ENCODE measurements at places on chromosomes 2 and 18. TPM values are rescaled to one million over a fixed set of nuclear protein-coding genes. Genes with fewer than 3 reads are reported as not detected.

DNA sequence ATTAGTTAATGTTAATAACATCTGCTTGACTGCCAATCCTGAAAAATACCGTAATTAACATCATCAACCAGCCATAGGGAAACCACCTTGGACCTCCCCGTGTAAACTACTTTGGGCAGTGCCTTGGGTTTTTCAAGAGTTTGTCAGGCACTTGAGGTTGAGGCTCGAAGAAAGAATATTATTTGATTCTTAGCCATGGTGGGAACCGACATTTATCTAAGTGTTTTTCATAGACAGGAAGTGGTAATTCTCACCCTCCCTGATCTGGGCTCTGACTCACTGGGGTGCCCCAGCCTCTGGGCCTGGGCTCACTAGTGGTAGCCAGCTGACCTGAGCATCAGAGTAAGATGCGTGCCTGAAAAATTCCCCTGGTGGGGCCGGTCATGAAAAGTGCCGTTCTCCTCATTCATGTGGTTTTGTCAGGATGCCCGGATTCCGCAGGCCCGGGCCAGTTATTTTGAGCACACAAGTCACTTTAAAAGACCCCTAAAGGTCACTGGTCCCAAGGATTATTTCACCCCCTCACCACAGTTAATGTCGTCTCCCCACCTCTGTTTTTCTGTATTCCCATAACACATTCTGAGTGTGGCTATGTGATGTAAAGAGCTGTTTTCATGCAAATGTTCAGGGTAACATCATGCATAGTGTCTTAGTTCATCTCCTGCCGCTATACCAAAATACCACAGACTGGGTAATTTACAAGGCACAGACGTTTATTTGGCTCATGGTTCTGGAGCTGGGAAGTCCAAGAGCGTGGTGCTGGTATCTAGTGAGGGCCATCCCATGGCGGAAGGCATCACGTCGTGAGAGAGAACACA, 21.6 kb upstream of the SPATA3 start:
- no peak for DNase-seq

DNA sequence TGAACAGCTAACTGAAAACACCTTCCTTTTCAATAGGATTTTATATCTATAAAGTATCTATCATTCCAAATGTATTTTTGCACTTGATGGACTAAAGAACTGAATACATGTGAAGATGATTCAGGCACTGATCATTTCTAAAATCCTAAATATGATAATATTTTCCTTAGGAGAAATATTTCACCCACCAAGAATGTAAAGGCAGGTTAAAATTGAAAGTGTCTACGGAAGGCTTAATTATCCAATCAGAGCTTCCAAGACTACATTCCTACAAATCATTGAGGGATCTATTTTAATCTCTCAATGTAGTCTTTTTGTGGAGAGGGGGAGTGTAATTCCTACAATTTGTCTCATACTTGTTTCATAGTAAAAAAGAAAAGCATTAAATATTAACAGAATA, 3.6 kb downstream of the GALNT3 start:
- no peak for DNase-seq

- DNase-seq = no peak
Observed at GRCh38 chr2:191369034-191369433, 123.8 kb downstream of the MYO1B start.

Gene FEV
- not detected for total RNA-seq

Gene ZC3H6
- 25.6 TPM for total RNA-seq

DNA sequence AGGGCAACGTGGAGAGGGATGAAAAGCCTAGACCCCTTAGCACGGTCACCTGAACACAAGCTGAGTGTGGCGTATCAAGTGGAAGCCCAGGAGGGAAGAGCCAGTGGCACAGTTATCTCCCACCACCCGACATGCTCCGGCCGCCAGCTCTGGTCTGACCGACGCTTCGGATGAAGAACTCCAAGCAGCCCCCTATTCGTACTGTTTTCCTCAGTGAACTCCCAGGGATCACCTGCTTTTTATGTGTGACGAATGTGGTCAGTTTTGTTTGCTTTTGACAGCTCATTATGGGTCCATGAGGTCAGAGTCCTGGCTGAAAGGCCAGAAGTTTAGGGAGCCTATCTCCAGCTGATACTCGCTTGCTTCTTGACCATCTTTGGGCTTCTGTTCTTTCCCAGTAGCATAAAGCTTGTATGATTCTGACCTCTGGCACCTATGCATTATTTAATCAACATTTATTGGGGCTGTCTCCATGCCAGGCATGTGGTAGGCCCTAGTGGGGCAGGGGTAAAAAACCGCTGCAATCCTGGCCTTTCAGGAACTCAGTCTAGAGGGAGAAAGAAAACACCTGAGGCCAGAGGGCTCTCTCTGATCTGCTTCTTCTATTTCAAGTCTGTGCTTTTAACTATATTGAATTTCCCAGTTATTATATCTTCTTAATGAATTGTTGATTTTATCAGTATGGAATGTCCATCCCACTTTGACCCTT, 33.0 kb upstream of the MRPL33 start:
- no peak for DNase-seq

GRCh38 chr2:62441824-62442223, 64.2 kb downstream of the TMEM17 start:
- no peak for DNase-seq

GRCh38 chr2:234099266-234099665, 48.8 kb downstream of the SPP2 start:
- no peak for DNase-seq

DNA sequence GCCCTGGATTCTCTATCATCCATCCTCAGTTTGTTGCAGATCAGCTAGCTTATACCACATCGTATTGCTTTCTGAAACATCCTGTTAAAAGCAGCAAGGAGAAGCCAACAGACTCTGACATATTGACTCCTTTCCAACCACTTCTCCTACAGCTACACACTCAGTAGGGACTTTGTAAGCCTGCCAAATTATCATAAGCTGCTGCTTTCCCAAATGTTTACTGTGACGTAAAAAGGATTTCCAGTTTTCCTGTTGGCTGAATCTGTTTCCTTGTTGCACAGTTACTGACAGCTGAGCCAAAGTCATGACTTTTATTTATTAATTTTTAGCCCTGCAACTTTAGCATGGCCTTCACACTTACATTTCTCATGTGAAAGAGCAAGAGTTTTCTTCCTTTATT, 294.3 kb downstream of the KCNJ3 start:
- DNase-seq = no peak

GRCh38 chr18:14978962-14979535, 231.1 kb downstream of the ANKRD30B start:
- DNase-seq = no peak

GRCh38 chr18:46313521-46313920, 209.3 kb downstream of the HAUS1 start:
- no peak for DNase-seq

GRCh38 chr2:86492048-86492453, 50.9 kb downstream of the KDM3A start:
- no peak for DNase-seq

GRCh38 chr2:162174746-162175145, 22.7 kb upstream of the GCG start:
- DNase-seq = no peak

DNA sequence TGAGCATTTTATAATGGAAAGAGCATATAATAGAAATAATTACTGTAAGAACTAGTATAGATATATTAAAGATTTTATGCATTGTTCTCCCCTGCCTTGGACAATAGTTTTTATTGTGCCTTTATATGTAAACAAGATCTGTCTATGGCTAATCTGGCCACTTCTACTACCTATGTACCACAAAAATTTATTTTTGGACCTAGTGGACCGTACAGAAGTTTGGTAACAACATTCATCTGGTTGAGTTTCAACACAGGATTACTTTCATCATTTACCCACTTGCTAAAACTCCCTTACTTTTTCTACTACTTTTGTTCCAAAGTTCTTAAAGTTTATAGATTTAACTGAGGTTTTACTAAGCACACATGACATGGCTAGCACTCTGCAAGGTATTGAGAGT, 13.2 kb upstream of the MYOM1 start:
- DNase-seq = no peak

Gene C2orf72
- not detected for total RNA-seq

Gene IL1RL2
- total RNA-seq = 0.92 TPM

GRCh38 chr2:105038383-105039061, 653 bp downstream of the MRPS9 start:
- DNase-seq = no peak

Gene ZNF24
- total RNA-seq = 41.1 TPM

DNA sequence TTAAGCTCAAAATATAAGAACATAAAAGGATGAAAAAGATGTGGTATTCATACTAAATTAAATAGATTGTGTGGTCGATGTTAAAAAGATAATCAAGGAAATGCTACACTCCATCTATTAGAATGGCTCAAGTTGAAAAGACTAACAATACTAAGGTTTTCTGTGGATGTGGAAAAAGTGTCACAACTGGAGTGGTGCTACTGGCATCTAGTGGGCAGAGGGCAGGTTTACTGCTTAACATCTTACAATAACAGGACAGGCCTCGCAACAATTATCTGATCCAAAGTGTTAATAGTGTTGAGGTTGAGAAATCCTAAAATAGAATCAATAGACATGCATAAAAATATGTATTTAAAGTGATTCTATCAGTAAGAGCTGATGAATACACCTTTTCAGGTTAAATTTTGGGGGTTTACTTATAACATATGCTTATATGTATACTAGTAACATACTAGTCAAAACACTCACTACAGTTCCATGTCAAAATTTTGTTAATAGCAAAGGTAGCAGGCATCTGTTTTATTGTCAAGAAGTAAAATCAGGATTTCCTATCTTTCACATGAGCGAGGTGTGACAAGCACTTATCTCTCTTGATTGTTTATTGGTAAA, 91.5 kb upstream of the TMEFF2 start:
- no peak for DNase-seq

- no peak for DNase-seq
Observed at GRCh38 chr2:221747289-221747972, 175.3 kb upstream of the EPHA4 start.

GRCh38 chr2:32947484-32948143, 861 bp downstream of the LTBP1 start:
- peak; percentile 47 for DNase-seq

DNA sequence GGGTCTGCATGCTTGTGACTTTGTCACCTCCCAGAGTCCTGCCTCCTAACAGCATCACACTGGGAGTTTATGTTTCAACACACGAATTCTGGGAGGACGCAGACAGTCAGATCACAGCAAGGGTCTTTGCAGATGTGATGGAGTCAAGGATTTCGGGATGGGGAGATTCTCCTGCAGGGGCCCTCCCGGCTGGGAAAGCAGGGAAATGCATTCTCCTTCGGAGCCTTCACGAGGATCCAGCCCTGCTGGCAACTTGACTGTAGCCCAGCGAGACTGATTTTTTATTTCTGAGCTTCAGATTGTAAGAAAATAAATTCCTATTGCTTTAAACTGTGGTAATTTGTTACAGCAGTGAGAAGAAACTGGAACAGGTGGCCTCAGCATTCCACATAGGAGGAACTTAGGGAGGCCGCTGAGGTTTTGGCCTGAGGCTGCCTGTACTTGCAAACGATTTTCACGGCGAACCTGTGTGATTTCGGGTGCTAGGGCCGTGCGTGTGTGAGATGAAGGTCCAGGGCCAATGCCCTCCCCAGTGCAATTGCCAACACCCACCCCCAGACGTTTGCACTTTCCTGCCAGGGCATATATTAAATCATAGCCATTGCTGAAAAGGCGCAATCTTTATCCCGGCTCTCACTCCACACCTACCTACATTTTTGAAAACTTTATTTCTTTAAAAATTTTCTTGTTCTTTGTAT, 79.8 kb downstream of the ASB1 start:
- no peak for DNase-seq

- DNase-seq = no peak
Observed at GRCh38 chr2:26608557-26608956, 32.6 kb downstream of the CIB4 start.

Gene SLC19A3
- 0.39 TPM for total RNA-seq

DNA sequence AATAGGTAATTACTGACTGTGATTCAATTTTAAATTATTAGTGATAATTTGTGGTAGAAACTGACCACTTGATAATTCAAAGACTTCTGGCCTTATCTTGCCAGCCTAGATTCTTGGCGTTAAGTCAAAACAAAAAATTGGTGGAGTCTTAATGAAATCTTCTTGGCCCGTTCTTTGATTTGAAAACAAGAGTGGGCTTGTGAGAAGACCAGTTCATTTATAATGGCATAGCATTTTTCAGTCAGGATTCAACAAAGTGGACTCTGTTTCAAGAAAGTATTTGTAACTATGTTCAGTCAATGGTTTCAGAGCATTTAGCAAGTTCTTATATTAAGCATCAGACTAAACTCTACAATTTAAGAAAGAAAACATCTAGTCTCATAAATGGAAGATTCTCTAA, 26.0 kb downstream of the ITGA4 start:
- DNase-seq = no peak

- DNase-seq = no peak
Observed at GRCh38 chr18:64949885-64950284, 800.9 kb upstream of the CDH7 start.

GRCh38 chr2:18623782-18624181, 34.4 kb upstream of the NT5C1B start:
- DNase-seq = no peak

- no peak for DNase-seq
Observed at GRCh38 chr18:52353589-52353988, 13.6 kb downstream of the DCC start.

- DNase-seq = no peak
Observed at GRCh38 chr18:37657493-37657892, 91.9 kb upstream of the CELF4 start.

DNA sequence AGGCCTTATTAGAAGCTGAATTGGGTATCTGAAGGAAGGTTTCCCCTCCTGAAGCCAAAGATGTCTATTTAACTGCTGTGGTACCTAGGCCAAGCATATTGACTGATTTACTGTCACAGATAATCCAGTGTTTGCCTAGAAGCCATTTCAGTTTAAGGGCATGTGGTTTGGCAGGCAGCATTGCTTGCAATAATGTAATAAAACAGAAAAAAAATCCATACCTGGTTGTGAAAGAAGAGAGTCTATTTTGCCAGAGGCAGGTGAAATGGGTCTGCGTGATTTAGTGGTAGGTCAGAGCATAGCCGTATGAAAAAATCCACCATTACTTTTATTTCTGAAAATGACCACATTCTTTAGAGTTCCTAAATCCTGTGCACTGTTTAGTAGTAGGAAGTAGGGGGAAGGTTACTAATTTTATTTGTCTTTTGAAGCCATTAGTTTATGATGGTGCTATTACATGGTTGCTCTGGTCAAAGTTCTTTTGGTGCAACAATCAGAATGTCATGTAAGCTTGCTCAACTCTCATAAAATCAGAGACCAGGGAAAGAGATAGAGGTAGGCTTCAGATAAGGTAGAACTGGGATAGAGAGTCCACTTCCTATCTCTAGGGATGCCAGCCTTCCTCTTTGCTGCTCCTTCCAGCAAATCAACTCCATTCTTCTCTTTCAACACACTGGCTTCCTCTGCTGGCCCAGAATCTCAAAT, 343.4 kb downstream of the GPD2 start:
- no peak for DNase-seq

Data from heart right ventricle (tissue), 16 donors.